ENCODE measurements at places on chromosomes 3 and 15.

GRCh38 chr3:158509891-158510290 is 61.1 kb upstream of the MLF1 start:
- DNase-seq = no peak

DNA sequence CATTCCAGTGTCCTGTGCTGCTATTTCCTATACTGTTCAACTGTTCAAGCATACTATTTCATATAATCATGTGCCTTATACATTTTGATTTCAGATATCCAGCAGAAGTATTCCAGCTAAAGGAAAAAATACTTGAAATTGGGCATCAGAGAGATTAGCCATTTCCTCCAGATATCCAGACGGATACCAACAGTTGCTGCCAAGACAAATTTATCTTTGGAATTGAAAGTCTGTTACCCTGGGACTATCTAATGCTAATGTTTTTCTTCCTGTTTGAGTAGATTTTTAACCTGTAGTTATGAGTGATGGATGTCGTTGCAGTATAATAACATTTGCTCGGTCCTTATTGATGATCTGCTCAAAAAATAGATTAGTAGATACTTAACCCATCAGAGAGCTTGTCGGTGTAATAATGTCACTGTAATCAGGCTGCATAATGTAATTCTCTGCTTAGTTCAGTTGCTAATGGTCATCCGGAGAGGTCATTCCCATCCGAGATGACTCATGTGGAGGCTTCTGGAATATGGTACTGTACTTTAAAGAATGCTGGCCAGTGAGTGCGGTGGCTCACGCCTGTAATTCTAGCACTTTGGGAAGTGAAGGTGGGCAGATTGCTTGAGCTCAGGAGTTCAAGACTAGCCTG is 51.5 kb downstream of the TIMP4 start:
- DNase-seq = peak; percentile 4

GRCh38 chr3:128681369-128681829 is 30.8 kb upstream of the RPN1 start:
- no peak for DNase-seq

- DNase-seq = peak; percentile 98
Observed at GRCh38 chr15:63476229-63476632, 28.2 kb upstream of the USP3 start.

- DNase-seq = no peak
Observed at GRCh38 chr3:83457551-83457950, 1501.2 kb upstream of the CADM2 start.

DNA sequence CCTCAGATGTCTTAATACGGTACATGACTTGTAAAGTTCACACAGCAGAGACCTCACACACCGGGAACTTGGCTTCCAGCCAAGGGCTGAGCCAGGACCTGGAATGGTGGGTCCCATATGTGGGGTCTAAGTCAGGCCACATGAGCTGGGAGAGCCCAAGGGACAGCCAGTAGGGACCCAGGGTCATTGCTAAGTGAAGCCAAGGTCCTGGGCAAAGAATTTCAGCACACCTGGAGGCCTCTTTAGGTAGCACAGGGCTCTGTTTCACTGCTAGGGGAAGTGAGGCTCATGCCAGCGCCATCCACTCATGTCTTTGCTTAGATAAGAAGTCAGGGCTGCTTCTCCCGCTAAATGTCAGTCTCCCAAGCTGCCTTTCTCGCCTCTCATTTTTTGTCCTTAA is 116.6 kb upstream of the TLE3 start:
- no peak for DNase-seq

GRCh38 chr3:152319831-152320617 is 51.3 kb downstream of the MBNL1 start:
- DNase-seq = peak; percentile 66

DNA sequence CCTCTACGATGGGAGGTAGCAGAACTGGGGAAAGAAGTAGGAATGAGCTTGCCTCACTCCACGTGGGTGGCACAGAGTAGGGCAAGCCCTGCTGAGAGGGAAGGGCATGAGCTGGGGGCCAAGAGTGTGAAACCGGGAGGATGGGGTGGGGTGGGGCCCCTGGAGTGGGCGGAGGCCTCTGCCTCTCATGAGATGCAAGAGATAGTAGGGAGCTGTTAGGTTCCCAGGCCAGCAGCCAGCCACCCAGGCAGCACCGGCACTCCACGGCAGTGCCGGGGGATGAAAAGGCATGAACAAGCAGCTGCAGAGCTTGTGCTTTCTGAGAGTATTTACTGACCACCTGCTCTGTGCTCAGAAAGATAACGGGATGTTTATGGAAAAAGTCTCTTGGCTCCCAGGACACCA is 24.4 kb upstream of the PLA2G4E start:
- DNase-seq = no peak

DNA sequence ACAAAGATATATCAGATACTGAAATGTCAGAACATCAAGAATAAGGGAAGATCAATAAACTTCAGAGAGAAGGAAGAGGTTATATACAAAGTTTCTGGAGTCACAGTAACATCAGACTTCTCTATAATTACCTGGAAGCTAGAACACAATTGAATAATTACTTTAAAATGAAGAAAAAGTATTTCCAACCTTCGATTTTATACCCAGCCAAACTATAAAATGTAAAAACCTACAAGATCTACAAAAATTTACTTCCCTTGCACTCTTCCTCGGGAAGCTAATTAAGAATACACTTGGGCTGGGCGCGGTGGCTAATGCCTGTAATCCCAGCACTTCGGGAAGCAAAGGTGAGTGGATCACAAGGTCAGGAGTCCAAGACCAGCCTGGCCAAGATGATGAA is 6.6 kb upstream of the MINDY2 start:
- no peak for DNase-seq

DNA sequence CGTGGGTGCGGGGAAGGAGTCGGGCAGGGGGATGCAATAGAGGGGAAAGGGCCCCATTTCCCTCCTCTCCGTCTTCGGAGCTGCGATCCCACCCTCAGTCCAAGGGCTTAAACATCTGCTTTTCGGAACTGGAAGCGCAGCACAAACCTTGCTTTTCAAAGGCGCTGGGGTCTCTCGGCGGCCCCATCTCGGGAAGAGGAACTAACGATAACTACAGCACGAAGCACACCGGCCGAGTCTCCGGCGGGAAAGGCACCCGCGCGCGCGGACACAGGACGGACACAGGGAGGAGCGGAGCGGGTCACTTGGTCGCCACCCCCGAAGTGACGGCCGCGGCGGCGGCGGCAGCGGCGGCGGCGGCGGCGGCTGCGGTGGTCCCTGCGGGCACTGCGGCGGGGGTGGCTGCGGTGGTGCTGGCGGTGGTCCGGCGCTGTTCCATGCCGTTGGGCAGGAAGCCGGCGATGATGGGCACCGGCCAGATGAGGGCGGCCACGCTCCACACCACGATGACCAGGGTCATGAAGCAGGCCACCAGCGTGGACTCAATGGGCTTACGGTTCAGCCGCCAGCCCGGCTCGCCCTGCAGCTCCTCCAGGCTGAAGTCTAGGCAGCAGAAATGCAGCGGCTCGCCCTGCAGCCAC is 1.1 kb downstream of the TMEM158 start:
- DNase-seq = peak; percentile 66

DNA sequence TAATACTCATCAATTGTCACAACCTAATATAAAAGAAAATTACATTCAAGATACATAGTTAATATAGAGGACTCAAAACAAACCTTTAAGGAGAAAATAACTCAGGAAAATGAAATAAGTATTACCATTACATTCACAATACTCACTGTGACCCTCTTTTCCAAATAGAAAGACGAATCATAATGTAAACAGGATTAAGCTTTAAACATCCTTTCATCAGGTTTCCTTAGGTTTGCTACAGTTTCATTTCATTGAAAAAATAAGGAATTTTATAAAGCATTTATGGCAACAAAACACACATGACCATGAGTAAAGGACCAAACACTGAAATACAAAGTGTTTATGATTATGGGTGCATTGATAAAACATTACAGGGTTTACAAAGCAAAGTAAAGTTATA is 162.7 kb downstream of the ALCAM start:
- DNase-seq = no peak

- no peak for DNase-seq
Observed at GRCh38 chr3:170778240-170779217, 91.5 kb downstream of the RPL22L1 start.

DNA sequence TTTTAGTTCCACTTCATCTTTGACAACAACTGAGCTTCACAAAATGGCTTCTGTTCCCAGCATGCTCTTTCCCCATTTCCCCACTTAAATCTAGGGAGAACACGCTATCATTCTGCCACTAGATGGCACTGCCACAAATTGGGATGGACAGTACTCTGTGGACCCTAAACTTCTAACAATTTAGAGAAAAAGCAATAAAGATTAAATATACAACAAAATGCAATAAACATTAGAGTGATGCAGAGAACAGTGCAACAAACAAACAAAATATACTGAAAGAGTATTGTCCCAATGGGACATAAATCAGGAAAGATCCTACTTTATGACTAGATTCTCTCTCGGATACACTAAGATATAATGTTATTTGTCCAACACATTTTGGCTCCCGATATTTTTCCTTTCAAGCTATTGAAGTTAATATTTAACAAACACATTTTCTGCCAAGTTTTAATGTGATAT is 169.7 kb upstream of the TMCO5A start:
- peak; percentile 83 for DNase-seq

- peak; percentile 51 for DNase-seq
Observed at GRCh38 chr15:57445872-57446271, 69.6 kb downstream of the CGNL1 start.

Data from fibroblast of the aortic adventitia (primary cell).